ENCODE measurements at places on chromosomes 2 and 18.

- DNase-seq, result no peak
These were observed 73.0 kb downstream of the CTNNA2 start for GRCh38 chr2:79585701-79586433.

DNA sequence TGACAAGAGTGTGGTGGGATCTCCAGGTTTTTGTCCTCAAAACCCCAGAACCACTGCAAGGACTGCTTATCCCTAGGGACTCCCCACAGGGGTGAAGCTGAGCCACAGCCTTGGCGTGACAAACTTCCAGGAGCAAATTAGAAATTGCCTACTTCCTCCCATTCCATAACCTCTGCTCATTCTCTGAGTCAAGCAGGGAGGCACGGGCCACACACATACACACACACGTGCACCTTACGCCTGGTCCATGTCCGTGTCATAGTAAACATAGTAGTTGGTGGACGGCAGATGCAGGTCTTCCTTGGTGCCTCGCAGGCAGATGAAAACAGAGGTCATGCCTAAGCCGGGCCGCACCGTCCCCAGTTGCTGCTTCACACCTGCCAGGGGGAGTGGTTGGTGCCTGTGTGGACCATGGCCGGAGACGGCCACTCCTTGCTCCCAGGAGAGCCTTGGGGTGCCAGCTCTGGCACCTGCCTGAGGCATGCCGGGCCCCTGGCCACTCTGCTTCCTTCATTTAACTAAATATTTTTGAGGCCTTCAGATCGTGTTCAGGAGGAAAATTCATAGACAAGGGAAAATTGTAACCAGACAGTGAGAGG, 9.9 kb downstream of the RETSAT start:
- peak; percentile 29 for DNase-seq

DNA sequence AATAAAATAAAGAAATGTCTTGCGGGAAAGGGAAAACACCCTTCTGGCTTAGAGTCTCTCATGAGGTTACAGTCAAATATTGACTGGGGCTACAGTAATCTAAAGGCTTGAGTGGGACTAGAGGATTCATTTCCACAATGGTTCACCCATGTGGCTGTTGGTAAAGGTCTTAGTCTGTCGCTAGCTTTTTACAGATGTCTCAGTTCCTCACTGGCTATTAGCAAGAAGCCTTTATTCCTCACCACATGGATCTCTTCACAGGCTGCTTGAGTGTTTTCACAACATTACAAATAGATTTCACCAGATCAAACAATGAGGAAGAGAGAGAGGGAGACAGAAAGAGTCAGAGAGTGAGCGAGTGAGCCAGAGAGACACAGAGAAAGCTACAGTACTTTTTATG, 8.3 kb upstream of the ZC3H15 start:
- DNase-seq, result no peak

DNA sequence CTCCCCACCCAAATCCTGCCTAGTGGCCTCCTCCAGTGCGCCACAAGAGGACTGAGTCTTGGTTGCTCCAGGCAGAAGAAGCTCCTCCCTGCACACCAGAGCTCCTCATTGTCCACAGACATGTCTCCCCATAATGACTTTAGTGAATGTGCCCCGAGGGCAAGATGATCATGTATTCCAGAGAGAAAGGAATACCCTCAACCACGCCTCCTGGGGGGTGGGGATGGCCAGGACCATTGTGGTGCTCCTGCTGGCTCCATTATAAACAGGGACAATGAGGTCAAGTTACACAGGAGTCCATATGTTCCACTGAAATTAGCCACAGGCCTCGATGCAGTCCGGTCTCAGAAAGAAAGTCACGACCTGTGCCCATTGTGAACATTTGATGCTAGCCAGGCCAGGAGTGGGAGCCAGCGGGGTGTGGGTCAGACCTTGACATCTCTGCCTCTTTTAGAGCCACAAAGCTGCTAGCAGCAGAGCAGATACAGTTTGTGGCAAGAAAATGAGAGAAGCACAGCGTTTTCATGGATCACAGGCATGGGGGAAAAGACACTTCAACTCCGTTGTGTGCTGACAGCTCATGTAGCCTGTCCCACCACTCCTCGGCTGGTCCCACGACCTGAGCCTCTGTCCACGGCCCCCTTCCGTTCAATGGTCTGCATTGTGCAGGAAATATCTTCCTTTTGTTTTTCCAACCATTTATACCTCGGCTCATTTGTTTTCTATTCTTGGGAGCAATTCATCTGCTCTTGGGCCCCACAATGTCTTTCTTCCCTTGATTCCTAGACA, 70.7 kb upstream of the FZD7 start:
- no peak for DNase-seq

GRCh38 chr2:175353275-175353674, 171.8 kb upstream of the ATP5MC3 start:
- DNase-seq, result no peak

DNA sequence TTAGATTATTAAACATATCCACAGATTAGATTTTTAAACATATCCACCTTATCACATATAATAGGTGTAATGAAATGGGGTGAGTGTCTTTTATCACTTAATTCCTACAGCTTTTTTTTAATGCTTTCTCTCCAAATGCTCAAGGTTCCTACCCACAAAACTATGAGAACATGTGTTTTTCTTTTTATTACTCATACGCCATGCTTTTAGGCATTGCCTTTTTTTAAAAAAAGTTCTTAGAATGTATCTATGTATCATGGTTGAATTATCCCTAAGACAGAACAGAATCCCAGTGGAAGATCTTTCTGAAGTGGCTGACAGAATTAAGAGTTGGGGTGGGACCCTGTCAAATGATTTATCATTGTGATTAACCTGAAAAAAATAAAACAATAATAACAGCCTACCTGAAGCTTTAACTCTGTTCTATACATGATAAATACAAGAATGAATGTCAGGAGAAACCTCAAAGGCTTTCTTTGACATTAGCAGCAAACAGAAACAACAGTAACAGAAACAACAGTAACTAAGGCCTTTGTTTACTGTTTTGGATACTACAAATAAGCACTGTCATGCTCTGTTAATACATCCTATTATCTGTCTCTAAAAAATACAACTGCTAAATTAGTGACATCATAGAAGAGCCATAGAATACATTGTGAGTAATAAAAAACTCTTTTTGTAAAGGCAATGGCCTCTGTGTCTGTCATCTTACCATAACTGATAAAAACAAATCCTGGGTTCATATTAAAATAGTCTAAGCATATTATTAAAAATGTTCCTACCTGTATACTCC, 4.1 kb upstream of the ZNF397 start:
- no peak for DNase-seq

- DNase-seq, result no peak
These were observed 72.4 kb upstream of the YWHAQ start for GRCh38 chr2:9703085-9703678.

DNA sequence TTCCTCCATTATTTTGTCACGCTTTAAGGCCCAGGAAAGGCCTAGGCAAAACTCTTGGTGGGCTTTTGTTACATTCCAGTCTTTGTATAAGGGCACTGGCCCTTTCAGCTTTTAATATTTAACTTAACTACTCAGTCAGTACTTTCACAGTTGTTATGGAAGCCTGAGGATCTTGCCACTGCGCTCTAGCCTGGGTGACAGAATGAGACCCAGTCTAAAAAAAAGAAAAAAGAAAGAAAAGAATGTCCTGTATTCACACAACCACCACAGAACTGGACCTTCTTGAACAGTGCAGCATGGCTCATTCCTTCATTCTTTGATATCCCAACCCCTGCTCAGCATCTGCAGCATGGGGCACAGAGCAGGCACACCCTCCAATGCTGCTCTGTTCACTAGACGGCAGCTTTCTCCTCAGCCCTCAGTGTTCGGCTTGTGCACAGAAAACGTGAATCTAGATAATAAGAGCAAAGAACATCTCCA, 93.4 kb upstream of the MSH2 start:
- no peak for DNase-seq

DNA sequence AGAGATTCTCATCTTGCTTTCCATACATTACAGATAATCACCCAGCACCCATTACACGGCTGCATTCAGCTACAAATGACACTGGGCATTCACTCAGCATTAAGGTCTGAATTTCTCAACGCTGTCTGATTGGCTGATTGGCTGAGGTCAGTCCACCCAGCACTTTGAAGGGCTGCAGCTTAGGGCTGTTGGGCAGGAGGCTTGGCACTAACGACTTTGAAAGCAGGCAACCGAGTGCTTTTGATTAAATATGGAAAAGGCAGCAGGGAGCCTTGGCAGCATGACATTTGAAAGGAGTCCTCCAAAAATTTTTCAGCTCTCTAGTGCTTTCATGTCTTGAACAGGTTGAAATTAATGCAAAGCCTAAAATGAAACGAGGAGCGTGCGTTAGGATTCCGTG, 253.0 kb downstream of the DCDC2C start:
- DNase-seq, result no peak

DNA sequence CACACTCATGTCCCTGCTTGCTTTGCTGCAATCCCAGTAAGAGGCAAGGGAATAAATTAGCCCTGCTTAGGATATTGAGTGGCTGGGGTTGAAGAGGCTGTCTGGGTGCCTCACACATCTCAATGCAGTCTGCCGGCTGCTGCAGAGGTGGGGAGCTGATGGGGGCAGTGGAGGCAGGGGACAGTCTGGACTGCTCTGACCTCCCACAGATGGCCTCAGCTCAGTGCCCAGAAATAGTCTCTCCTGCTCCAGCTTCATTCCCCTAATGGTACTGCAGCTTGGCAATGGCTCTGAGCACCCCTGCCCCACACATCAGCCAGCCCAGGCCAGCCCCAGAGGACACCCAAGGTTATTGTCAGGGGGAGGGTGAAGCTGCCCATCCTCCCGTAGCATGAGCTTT, 21.5 kb upstream of the TNS1 start:
- no peak for DNase-seq

DNA sequence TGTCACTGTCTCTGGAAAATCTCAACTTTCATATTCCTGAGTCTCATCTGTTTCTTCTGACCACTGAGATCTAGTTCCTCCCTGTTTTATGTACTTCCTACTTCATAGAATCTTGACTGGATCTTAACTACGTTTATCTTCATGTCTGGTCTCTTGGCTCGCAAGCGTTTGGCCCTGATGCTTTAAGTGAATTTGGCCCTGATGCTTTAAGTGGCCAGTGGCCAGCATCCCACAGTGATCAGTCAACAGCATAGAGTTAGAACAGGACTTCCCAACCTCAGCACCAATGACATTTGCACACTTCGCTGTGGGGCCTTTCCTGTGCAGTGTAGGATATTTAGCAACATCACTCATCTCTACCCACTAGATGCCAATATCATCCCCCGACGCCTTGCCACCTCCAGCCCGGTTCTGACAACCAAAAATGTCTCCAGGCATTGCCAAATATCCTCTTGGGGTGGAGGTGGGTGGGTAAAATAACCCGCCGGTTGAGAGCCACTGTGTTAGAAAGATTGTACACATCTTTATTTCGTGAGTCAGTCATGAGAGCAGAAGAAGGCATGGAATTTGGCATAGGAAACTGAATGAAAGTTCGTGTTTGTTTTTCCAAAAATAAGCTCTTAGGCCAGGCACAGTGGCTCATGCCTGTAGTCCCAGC, 12.2 kb downstream of the TM4SF20 start:
- DNase-seq, result peak; percentile 67

DNA sequence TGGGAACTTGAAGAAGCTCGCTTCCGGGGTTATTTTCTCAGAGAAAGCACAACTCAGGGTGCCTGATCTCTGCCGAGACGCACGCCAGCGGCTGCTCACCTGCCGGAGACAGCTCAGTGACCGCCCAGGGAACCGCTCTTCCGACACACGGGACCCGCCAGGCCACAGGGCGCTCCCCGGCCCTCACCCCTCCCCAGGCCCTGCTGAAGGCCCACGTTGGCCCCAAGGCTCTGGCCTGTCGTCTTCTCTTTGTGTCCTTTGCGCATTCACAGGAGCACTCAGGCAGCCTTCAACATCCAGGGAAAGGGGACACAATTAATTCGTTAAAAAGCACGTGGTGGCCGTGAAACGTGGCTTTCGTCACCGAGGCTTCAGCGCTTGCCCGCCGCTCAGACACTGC, 276.3 kb upstream of the SALL3 start:
- no peak for DNase-seq

- DNase-seq, result no peak
These were observed 45.4 kb downstream of the SETBP1 start for GRCh38 chr18:44726059-44726421.

DNA sequence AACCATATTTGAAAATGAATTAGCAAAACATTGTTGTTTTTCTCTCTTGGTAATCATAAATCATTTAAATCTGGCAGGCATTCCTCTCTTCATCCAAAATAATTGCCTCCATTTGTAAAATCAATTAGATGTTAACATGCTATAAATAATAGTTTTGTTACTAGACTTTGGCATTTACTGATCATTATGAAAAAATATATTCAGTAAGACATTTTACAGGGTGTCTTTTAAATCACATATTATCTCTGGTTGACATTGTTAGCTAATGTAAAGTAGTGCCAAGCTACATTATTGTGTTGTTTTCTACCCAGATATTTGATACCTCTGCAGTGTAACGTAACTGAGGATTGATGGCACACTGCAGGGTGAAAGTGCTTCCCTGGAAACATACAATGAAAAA, 31.8 kb upstream of the DLX1 start:
- no peak for DNase-seq

GRCh38 chr2:111537078-111537655, 346.8 kb downstream of the ANAPC1 start:
- DNase-seq, result no peak

- DNase-seq, result no peak
These were observed 155.0 kb downstream of the EIPR1 start for GRCh38 chr2:3222636-3223035.

GRCh38 chr18:78873926-78874500, 105.6 kb upstream of the SALL3 start:
- DNase-seq, result peak; percentile 41

- no peak for DNase-seq
These were observed 22.9 kb downstream of the SH3BP4 start for GRCh38 chr2:234974501-234975385.

GRCh38 chr2:239119346-239120126, 271.7 kb downstream of the TWIST2 start:
- no peak for DNase-seq

DNA sequence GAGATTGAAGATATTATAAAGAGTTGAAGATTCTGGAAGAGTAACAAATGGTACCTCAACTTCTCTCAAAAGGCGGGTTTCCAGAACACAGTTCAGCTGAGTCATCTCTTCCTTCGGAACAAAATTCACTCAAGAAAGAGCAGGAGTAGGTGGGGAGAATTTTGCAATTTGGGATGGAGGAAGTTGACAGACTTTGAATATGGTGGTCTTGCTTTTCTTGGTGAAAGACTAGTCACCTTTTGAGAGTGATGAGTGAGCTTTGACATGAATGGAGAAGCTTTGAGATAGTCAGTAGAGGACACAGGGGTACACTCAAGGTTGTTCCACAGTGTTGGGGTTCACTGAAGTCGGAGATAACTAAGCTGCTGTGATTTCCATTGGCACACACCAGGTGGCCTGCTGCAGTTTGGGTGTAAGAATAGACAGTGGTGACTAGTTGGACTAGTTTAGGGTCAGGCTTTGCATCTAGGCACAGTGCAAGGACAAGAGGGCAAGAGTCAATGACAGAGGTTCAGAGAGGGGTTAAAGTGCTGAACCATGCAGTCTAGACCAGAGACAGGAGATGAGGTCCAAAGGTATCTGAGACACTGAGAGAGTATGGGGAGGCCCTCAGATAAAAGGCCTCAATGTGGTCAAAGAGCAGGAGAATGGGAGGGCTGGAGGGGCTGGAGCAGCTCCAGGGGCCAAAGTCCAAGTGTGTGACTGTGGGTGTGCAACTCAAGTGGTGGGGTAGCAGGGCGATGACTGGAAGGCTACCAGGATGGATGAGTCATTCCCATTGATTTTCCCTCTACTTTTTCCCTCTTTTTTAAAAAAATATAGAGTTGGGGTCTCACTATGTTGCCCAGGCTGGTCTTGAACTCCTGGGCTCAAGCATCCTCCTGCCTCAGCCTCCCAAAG, 7.7 kb downstream of the CCL20 start:
- DNase-seq, result no peak
